ENCODE measurements at places on chromosomes 2 and 18.

GRCh38 chr2:46486436-46486835, 7.1 kb downstream of the TMEM247 start:
- no peak for DNase-seq

DNA sequence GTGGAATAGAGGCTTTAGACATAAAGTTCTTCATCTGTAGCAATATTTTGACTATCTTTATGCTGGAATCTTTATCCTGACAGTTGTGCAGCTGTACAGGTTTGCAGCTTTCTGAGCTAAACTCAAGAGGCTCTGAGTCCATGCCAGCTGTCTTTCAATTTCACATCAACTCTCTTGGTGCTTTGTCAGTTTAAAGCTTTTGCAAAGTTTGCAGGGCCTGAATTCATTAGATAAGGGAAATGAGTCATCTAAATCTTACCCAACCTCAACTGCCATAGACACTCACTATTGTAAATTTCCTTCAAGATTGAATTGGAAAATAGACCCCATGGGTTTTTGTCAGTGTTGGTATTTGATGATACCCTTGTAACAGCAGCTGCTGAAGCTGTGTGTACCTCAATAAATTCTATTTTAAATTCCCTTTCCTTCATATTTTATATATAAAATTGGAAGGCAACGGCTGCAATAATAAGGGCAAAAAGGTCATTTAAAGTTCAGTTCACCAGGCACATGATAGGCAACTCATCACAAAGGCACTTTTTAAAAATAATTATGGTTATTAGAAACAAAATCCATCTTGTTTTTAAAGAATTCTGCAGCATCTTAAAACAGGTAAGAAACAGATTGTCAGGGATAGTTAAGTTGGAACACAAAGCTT, 169.9 kb upstream of the SLC39A10 start:
- no peak for DNase-seq

- DNase-seq = peak; percentile 62
Measured at GRCh38 chr2:64488050-64488974, 34.4 kb downstream of the LGALSL start.

- no peak for DNase-seq
Measured at GRCh38 chr18:67682516-67682915, 166.0 kb upstream of the DSEL start.

GRCh38 chr2:121884511-121884921, 129.1 kb downstream of the TSN start:
- no peak for DNase-seq

DNA sequence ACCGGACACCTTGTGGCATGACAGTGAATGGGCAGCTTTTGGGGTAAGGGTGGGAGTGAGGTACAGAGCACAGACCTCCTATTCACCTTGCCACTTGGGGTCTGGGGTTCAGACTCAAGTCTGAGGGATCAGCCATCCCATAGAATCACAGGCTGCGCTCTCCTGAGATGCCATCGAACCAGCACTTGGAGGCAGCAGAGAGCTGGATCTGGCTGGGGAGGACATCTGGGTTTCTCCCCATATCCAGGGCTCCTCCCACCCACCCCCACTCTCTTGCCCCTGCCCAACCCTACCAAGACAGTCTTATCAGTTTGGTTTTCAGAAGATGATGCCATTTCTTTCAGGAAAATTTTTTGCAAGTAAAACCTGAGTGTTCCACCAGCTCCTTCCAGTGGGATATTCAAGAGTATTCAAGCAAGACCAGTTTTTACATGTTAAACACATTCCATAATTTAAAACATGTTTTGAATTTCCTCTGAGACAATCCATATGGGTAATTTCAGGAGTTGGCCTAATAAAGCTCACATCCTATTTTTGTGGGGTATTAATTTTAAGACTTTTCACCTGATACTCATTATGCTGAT, 29.2 kb upstream of the TEX44 start:
- peak; percentile 24 for DNase-seq
